Stimulated activated CD4-positive, alpha-beta T cell treated with anti-CD3 and anti-CD28 coated beads, Interleukin-12 subunit alpha, Interleukin-12 subunit beta, amount 100 ng/mL, for 24 hours (primary cell): ENCODE measurements at places on chromosomes 16 and 17.

DNA sequence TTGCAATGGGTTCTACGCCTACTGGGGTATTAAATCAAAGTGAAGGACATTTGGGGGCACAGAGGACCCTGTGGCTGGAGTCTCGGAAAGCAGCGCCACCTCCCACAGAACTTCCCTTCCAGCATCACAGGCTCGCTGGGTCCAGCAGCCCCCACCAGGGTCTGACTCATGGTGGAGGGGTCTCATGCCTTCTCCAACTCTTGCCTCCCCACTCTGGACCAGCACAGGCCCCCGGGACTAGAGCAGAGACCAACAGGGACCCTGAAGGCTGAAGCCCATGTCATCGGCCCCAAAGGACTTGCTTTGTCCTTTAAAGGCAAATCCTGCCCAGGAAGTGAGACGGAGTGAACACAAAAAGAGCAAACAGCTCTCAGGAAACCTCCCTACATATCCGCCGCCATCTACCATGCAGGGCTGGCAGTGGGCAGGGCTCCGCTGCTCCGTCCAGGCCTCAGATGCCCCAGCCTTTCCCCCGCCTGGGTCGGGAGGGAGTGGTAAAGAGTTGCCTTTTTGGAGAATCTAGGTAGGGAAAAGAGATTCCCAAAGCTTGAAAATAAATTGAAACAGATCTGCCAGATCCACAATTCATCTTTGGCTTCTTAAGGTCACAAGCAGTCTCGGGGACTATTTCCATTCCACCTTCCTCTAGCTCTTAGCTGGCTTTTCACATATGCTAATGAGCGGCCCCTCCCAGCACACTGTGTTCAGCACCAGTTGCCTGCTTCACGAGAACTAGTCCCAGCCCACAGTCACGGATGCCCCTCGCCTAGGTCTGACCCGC is 2.1 kb upstream of the GPRC5C start:
- DNase-seq: no peak

DNA sequence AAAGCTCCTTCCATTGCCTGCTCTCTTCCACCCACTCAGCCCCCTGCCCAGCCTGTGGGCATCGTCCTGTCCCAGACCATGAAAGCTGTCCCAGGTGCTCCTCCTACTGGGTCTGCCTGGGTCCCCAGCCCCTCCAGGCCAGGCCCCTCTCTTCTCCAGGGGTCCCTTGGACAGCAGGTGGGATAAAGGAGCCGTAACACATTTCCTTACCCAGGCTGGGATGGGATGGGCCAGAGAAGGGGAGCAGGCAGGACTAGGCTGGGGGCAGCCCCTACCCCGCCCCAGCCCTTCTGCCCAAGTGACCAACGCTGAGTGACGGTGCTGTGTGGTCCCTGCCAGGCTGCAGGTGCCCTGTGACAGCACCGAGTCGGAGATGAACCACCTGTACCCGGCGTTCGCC is 80.1 kb downstream of the MGAT5B start:
- no peak for DNase-seq

GRCh38 chr16:54954220-54954619 is 23.6 kb downstream of the IRX5 start:
- DNase-seq: no peak

DNA sequence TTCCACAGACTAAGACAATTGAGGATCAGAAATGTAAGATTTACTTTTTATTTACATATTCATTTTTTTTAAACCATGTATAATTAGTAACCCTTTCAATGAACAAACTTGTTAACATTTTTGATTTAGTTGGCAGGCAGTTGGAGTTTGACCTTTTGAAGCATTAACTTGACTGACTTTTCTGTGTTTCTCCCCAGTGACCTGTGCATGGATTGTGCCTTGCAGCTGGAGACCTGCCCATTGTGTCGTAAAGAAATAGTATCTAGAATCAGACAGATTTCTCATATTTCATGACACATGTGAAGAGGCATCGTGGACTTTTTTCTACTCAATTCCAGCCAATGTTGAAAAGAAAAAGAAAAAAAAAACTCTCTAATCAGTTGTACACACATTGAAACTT is 6.4 kb upstream of the ARL2BP start:
- no peak for DNase-seq

DNA sequence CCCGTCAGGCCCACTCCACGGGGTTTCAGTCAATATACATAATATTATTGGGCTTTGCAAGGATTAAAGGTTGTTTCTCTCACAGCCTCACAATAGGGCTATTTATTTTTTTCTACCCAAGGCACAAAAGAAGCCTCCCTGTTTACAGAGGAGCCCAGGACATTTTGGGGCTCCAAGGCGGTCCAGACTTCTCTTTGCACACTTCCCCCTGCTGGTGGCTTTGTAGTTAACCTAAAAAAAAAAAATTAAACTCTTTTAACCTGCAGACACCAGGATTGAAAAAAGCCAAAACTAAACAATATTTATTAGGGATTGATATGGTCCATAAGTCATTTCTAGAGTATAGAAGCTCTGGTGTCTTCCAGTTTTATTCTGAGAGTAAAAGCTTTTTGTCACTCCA is 169.7 kb upstream of the ZFHX3 start:
- no peak for DNase-seq

DNA sequence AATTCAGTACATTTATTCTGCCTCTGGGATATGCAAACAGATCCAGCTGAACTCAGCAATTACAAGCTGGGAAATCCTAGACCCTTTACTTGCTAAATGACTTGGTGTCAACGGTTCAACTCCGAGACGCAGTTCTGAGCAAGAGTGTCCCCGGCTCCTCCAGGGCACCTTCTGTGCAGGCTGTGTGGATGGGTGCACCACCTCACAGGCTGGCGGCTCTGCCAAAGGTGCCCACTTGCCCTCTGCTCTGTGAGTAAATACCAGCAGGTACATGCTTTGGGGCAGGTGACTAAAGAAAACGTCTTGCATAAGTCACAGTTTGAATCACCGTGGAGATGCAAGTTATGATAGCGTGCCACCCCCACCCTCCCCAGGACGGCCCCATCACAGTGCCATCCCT is 23.3 kb downstream of the MAP1LC3B start:
- no peak for DNase-seq

- no peak for DNase-seq
These were observed 19.6 kb upstream of the SLC35B1 start for GRCh38 chr17:49727380-49727779.

DNA sequence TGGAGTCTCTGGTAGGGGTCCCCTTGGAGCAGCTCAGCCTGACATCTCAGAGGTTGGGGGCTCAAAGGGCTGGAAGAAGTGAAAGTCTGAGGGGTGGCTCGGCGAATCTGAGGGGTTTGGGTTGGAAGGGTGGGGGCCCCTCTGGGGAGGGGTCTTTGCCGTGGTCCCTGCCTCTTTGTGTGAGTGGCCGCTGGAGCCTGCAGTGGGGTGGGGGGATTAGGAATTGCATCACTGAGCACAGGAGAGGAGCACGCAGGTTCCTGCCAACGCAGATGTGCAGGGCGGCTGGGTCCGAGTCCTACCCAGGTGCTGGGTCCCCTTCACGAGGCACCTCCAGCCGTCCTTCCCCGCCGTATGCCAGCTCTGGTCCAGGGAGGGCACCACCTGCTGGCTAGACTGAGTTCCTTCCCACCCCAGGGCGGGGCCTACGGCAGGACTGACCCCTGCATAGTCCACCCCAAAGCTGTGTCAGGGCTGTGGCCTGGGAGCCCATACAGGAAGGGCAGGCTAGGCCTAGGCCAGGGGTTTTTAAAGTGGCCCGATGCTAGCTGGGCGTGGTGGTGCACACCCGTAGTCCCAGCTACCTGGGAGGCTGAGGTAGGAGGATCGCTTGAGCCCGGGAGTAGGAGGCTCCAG is 9.9 kb downstream of the FMNL1 start:
- no peak for DNase-seq

DNA sequence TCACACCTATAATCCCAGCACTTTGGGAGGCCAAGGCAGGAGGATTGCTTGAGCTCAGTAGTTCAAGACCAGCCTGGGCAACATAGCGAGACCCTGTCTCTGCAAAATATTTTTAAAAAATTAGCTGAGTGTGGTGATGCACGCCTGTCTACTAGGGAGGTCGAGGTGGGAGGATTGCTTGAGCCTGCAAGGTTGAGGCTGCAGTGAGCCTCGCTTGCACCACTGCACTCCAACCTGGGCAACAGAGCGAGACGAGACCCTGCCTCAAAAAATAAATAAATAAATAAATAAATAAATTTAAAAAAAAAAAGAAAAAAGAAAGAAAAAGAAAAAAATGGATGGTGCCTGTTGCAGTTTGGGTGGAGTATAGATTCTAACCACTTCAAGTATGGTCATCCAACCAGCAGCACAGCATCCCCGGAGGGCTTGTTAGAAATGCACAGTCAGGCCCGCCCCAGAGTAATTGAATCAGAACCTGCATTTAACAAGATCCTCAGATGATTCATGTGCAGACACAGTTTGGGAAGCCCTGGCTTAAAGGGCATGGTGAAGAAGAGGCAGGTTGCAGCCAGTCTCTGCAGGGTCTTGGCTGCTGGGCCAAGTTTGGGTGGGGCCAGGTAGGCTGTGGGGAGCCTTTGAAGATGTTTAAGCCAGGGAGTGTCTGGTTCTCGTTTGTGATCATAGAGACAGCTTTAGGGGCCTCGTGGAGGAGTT is 40.8 kb downstream of the MRC2 start:
- no peak for DNase-seq
